ENCODE measurements at places on chromosomes 4 and X.

- no peak for DNase-seq
Observed at GRCh38 chr4:148986951-148987350, 544.7 kb upstream of the NR3C2 start.

GRCh38 chr4:2741626-2742025 is 14.5 kb downstream of the TNIP2 start:
- DNase-seq: no peak

DNA sequence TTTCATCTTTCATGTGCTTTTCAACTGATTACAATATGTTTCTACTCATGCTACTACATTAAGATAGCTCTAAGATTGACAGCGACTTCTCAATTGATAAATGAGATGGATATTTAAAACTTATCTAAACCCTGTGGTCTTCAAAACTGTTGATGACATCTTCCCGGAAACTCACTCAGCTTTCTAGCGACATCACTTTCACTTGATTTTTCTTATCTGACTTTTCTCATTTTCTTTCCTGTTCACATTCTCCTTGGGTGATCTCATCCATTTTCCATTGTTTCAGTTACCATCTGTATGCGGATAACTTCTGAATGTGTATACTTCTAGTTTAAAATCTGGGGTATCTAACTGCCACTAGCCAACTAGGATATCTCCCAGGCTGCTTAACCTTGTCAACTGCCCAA is 3.1 kb downstream of the POLR2B start:
- no peak for DNase-seq

DNA sequence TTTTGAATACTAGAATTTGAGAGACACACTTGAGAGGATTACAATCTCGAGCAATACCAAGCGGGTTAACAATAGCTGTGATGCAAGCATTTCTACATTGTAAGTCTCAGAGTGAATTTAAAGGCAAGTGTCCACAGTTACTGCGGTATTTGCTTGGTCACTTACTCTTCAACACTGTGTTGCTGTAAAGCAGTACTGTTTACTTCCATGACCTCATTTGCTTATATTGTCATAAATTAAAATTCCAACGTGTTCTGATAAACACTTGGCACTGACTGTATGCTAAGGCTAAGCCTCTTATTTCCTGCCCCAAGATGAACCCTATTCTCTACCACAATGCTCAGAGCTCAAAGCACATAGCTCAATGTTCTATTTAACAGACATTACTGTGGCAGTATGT is 11.1 kb downstream of the EXOC1L start:
- DNase-seq: no peak

DNA sequence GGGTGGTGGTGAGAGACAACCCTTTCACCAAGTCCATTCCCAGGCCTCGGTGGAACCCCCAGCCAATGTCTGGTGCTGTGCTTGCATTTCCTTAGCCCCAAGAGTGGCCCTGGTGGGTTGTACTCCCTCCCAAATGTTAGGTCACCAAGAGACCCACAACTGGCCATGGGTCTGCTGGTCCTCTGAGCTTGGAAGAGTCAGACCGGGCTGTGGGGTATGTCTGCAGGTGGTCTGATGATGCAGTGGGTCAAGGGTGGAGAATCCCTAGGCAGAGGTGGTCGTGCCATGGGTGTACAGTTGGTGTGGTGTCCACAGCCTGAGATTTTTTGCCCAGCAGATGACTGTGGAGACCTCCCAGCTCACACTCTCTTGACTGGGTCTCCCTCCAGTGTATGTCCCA is 535.7 kb upstream of the CNKSR2 start:
- no peak for DNase-seq

GRCh38 chr4:6937754-6938153 is 28.1 kb downstream of the TBC1D14 start:
- no peak for DNase-seq

- DNase-seq: no peak
Observed at GRCh38 chr4:109662116-109662515, 41.1 kb downstream of the CASP6 start.

DNA sequence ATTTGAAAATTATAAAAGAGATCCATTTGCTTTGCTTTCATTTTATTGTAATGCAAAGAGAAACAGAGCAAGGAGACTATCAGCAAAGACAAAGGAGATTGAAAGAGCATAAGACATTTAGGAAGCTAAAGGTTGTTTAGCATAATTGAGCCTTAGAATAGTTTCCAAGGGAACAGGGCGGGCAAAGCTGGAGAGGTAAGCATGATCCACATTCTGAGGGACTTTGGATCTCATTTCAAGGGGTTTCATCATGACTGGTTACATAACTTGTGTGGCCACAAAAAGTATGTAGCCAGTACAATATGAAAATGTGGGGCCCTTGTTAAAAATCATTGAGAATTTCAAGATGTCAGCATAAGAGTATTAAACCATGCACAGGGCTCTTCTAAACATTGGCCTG is 406.5 kb downstream of the RPA4 start:
- DNase-seq: no peak

GRCh38 chr4:107956011-107956410 is 24.7 kb downstream of the CYP2U1 start:
- DNase-seq: no peak

- no peak for DNase-seq
Observed at GRCh38 chr4:6568689-6569332, 6.2 kb upstream of the MAN2B2 start.

DNA sequence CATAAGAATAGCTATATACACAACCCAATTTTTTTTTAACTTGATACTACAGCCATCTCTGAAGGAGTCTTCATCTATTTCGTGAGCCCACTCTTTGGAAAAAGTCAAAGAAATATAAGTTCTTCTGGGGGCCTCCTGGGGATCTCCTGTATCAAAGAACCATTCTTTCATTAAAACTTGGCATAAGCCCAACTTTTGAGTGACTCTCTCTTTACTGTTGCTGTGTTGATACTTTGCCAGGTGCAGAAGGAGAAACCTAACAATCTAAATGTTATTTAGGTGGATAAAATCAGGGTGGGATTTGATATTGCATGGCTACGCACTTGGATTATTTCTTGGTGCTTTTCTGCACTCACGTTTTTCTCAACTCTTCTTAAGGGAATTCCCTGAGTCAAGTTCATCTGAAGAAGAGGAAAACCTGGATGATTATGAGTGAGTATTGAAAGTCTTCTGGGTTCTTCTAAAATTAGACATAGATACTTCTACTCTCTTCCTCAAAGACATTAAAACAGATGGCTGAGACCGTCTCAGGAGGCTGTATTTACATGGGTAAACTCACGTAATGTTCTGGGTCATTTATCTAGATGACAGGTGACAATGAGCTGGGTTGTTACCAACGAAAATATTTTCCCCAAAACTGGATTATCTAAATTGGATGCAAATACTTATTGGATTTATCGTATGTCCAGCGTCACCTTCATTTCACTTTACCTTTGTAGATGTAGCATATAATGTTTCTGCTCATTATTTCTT is 25.2 kb downstream of the BMX start:
- DNase-seq: no peak

- DNase-seq: no peak
Observed at GRCh38 chrX:40394302-40394701, 186.5 kb upstream of the ATP6AP2 start.

GRCh38 chr4:18882468-18882867 is 860.9 kb upstream of the LCORL start:
- DNase-seq: no peak

DNA sequence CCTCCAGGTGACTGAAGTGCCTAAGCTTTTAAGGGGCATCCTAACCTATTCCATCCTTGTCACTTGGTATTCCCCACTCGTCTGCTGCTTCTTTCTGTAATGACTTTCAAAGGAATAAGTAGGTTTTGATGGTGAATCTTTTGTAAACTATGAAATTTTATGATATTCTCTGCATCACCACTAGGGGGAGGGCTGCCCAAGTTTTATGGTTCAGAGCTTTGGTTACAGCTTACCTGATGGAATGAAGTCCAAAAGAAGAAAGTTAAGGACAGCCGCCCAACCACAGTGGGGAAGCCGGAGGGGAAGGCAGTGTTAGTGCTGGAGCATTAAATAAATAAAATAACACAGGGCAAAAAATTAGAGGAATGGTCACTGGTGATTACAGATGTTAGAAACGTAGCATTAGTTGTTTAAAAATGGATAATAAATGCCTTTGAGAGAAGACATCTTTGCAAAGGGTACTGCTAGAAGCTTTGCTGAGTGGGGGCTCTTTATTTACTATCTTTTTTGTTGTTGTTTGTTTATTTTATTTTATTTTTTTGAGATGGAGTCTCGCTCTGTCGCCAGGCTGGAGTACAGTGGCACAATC is 204.9 kb downstream of the GBA3 start:
- DNase-seq: peak; percentile 18

DNA sequence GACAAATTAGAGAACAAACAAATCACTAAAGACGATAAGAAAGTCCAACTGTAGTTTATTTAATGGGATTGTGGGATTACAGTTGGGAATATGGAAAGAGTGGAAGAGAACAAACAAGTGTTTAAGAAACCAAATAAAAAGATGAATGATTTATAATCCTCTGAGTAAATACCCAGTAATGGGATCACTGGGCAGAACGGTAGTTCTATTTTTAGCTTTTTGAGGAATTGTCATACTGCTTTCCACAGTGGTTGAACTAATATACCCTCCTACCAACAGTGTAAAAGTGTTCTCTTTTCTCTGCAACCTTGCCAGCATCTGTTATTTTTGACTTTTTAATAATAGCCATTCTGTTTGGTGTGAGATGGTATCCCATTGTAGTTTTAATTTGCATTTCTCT is 15.0 kb downstream of the C4orf51 start:
- no peak for DNase-seq

DNA sequence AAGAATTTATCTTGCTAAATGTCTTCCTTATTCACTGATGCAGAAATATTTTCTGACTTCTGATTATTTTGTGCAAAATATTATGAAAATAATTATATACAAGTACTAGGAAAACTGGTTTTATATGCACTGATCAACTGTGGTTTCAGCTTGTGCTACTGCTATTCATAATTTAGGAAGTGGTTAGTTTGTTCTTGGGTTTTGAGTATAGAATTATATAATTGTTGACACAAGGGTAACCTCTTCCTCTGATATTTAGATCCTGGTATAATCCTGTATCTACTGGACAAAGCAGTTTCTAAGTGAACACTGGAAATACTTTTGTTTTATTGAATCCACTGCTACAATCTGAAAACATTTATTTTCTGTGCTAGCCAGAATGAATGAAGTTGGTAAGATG is 182.8 kb downstream of the PDGFC start:
- no peak for DNase-seq

- no peak for DNase-seq
Observed at GRCh38 chr4:155604718-155605626, 61.7 kb upstream of the GUCY1A1 start.

DNA sequence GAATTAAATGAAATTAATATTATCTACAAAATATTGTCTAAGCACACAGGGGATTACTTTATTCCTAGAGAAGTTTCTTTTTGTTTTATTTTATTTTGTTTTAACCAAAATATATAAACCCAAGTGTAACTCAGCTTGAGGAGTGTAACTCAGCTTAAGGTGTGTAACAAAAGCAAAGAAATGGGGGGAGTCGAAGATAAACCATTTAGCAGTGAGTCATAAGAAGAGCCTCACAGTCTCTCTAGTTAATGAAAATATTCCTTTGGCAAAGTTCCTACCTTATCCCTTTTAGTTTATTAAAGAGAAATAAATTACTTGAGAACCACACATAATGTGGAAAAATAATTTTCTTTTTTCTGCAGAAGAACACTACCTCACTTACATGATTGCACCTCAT is 261.8 kb downstream of the KCTD8 start:
- DNase-seq: no peak

DNA sequence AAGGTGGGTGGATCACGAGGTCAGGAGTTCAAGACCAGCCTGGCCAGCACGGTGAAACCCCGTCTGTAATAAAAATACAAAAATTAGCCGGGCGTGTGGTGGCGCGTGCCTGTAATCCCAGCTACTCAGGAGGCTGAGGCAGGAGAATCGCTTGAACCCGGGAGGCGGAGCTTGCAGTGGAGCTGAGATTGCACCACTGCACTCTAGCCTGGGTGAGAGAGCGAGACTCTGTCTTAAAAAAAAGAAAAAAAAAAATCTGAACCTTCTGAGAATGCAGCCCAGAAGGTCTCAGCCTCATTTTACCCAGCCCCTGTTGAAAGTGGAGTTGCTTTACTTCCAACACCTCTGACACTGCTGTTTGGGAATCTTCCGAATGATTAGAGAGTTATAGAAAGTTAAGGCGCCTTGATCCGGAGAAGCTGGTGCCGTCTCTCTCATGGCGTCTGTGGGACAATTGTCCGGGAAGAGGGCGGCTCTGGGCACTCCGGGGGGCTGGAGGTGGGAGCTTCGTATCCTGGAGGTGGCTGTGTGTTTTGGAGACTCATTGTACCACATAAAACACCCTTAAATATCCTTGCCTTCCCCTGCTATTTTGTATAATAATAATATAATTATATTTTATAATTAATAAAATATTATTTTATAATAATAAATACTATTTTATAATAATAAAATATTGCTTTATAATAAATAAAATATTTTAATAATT is 92.7 kb upstream of the PPP2R3B start:
- DNase-seq: no peak

GRCh38 chr4:118772081-118772766 is 63.7 kb downstream of the SEC24D start:
- DNase-seq: no peak
